ENCODE measurements at places on chromosomes 5 and 9. TPM values are rescaled to one million over a fixed set of nuclear protein-coding genes. Genes with fewer than 3 reads are reported as not detected.

The PCDHGA8 gene
- not detected for total RNA-seq

The SV2C gene
- total RNA-seq, result 1.1 TPM

The DDX4 gene
- total RNA-seq, result not detected

The OTP gene
- 8.4 TPM for total RNA-seq

GRCh38 chr5:96384353-96384752 is 48.7 kb downstream of the PCSK1 start:
- DNase-seq, result no peak

GRCh38 chr9:129623331-129623730 is 2.4 kb upstream of the C9orf50 start:
- no peak for DNase-seq

- no peak for DNase-seq
Measured at GRCh38 chr9:69145144-69145715, 28.8 kb upstream of the TJP2 start.
